Purkinje cell (primary cell): ENCODE measurements at places on chromosomes 2 and 18. TPM values are rescaled to one million over a fixed set of nuclear protein-coding genes. Genes with fewer than 3 reads are reported as not detected.

Gene PROKR1
- not detected in 2 replicates for polyA plus RNA-seq

Gene MFSD2B
- not detected in 2 replicates for polyA plus RNA-seq

Gene RSAD2
- 0.24 TPM in 1 of 2 replicates, not detected in the other for polyA plus RNA-seq

Gene OSR1
- polyA plus RNA-seq: not detected in 2 replicates

Gene TRPM8
- 3.0 and 5.9 TPM in 2 replicates for polyA plus RNA-seq

Gene TMEM237
- 58.1 and 65.9 TPM in 2 replicates for polyA plus RNA-seq

Gene C2orf81
- 0.14 and 0.58 TPM in 2 replicates for polyA plus RNA-seq

Gene SPDYA
- 2.3 and 3.0 TPM in 2 replicates for polyA plus RNA-seq

Gene ANKRD30B
- polyA plus RNA-seq: 2.1 TPM in 1 of 2 replicates, not detected in the other
